ENCODE measurements at places on chromosomes 2 and 18.

DNA sequence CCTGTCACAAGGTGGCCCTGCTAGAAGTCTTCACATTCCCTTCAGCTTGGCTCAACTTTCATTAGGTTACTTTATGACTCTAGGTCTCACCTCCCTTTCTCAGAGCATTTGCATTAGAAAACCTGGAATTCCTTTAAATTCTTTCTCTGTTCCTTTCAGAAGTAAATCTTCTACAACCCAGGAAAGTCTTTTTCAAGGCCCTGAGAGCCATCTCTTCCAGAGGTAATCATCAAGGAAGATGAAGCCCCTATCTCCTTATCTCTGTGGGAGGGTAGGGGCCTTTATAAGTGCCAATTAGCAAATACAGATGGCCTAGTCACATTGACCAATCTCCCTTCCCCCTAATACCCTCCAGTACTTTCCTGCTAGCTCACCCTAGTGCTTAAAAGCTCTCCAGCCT is 848.0 kb upstream of the FAM98A start:
- DNase-seq, result no peak

- DNase-seq, result no peak
Observed at GRCh38 chr2:172215172-172215935, 112.7 kb upstream of the DLX2 start.

- DNase-seq, result no peak
Observed at GRCh38 chr2:179344280-179344964, 79.8 kb upstream of the SESTD1 start.

GRCh38 chr2:102277202-102277700 is 34.1 kb upstream of the IL1RL1 start:
- no peak for DNase-seq

GRCh38 chr2:204012072-204012653 is 75.6 kb downstream of the ICOS start:
- peak; percentile 36 for DNase-seq

- no peak for DNase-seq
Observed at GRCh38 chr2:159051133-159051532, 82.7 kb downstream of the TANC1 start.

DNA sequence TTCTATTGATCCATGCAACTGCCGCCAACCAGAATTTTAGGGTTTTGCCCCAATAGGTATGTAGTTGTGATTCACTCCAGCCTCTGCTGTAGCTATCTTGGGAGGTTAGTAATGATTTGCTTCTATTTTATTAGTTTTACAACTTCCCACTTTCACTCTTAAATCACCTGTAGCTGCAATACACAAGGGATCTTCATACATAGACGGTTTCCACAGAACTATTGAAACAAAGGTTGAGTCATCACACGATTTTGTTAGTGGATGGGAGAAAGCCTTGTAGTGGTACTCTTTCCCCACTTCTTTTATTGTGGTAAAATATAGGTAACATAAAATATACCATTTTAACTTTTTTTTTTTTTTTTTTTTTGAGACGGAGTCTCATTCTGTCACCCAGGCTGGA is 104.2 kb upstream of the SPRED2 start:
- DNase-seq, result no peak
